ENCODE measurements at places on chromosomes 3 and 15. TPM values are rescaled to one million over a fixed set of nuclear protein-coding genes. Genes with fewer than 3 reads are reported as not detected.

EHD4 gene
- 10.0 TPM for total RNA-seq

TRIM71 gene
- not detected for total RNA-seq

RTP4 gene
- not detected for total RNA-seq

TMEM158 gene
- 11.2 TPM for total RNA-seq

NUSAP1 gene
- 61.1 TPM for total RNA-seq

SLC9C1 gene
- not detected for total RNA-seq

ONECUT1 gene
- 0.24 TPM for total RNA-seq

STXBP5L gene
- not detected for total RNA-seq

SNUPN gene
- 30.5 TPM for total RNA-seq

EPHB1 gene
- 0.05 TPM for total RNA-seq

STRA6 gene
- total RNA-seq: 78.9 TPM

HGD gene
- total RNA-seq: 16.4 TPM

POLQ gene
- 5.6 TPM for total RNA-seq

TM4SF4 gene
- 42.5 TPM for total RNA-seq

TNFAIP8L3 gene
- total RNA-seq: 34.7 TPM

DPPA2 gene
- not detected for total RNA-seq

TGM4 gene
- 0.12 TPM for total RNA-seq

NDN gene
- total RNA-seq: 0.05 TPM

SYNM gene
- 32.3 TPM for total RNA-seq

TMEM207 gene
- not detected for total RNA-seq

ZCWPW2 gene
- 0.25 TPM for total RNA-seq

ARPIN gene
- 12.5 TPM for total RNA-seq

MST1 gene
- 1.9 TPM for total RNA-seq

SERPINI1 gene
- 2.8 TPM for total RNA-seq

TM4SF1 gene
- total RNA-seq: 948 TPM

KNL1 gene
- 9.8 TPM for total RNA-seq

FAM43A gene
- total RNA-seq: 19.8 TPM

DNASE1L3 gene
- not detected for total RNA-seq

USP19 gene
- 21.9 TPM for total RNA-seq

VPS13C gene
- 10.9 TPM for total RNA-seq

Data from A549 treated with Hydrocortisone at 1 μM for 4 hours (cell line).